HTR-8/SVneo (cell line): ENCODE measurements at places on chromosomes 13 and 19.

DNA sequence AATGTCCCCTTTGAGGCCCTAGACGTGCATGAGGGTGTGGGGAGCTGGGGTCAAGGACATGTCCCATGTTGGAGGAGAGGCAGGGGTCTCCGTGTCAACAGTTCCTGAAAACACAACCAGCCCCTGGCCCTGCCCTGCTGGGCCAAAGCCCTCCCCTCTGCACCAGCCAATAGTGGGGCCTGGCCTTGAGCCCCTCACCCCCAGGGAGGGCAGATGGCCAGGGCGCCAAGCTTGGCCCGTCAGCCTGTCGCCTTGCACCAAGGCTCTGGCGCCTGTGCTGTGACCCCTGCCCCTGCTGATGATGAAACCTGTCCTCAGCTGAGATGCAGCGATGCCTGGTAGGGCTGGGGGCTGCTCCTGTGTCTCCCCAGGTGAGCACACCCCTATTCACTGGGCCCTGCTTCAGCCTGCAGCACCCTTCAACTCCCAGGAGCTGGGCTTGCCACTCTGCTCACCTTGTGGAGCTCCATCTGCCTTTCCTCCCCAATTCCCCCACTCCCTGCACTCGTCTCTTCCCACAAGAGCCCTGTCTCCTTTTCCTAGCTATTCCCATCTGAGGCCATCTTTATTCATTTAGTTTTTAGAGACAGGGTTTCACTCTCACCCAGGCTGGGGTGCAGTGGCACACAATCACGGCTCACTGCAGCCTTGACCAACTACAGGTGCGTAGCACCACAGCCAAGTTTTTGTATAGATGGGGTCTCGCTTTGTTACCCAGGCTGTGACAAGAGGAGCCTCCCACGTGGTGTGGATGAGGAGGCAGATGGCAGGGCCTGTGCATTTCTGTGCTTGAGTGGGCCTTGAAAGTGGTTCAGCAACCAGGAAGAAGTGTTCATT, 2.1 kb upstream of the HAMP start:
- no peak for DNase-seq

DNA sequence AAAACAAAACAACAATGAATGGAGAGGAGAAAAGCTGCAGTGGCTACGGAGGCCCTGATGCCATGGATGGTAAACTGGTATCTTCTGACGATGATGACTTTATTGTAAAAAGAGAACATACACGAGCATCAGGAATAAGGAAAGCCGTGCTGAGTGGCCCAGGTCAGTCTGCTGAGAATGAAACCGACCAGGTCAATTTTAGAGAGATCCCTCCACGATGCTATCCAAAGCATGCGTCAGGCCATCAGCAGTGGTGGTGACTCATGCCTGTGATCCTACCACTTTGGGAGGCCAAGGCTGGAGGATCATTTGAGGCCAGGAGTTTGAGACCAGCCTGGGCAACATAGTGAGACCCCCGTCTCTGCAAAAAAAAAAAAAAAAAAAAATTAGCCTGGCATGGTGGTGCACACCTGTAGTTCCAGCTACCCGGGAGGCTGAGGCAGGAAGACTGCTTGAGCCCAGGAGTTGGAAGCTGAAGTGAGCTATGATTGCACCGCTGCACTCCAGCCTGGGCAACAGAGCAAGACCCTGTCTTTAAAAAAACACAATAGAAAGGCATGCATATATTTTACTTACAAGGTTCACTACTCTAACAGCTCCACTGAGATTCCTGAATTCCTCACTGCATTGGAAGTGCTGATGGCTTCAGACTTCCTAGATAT, 62.3 kb downstream of the GADD45B start:
- DNase-seq = no peak

GRCh38 chr19:35851213-35852028, 883 bp downstream of the NPHS1 start:
- no peak for DNase-seq

DNA sequence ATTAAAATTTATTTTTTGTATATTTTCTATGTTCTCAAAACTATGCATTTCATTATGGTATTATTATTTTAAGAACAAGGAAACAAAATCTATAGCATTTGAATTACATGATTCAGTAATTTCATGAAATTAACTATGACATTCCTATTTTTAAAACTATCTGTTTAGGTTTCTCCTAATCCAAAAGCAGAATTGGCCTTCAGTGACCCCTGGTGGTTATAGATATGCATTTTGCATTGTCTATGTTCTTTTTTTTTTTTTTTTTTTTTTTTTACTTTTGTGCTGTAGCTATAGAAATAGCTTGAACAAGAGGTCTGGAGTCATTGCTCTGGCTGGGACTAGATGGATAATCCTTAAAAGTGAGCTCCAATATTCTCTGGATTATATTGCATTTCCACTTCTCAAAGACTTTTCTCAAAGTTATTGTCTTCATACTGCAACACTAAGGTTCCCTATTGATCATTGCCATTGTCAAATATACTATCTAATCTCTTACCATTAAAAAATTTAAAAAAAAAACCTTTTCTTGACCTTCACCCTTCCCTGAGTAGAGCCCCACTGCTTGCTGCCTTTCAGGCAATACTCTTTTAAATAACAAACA, 15.9 kb upstream of the DNAJC3 start:
- DNase-seq = no peak

GRCh38 chr13:40207001-40207478, 459.4 kb downstream of the FOXO1 start:
- DNase-seq = no peak
